ENCODE measurements at places on chromosomes 7 and 10.

GRCh38 chr7:50588937-50589336 is 23.7 kb upstream of the DDC start:
- no peak for DNase-seq

- no peak for DNase-seq
Observed at GRCh38 chr7:80707318-80707717, 68.9 kb downstream of the CD36 start.

DNA sequence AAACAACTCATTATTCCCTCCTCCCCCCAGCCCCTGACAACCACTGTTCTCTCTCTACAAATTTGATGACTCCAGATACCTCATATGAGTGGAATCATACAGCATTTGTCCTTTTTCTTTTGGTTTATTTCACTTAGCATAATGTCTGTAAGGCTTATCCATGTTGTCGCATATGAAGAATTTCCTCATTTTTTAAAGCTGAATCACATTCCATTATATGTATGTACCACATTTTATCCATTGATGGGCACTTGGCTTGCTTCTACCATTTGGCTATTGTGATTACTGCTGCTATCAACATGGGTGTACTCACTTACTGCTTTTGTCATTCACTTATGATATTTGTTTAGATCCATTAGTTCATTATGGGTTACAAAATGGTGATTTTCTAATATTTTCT is 112.8 kb downstream of the BUB3 start:
- DNase-seq, result no peak

GRCh38 chr7:156607332-156608172 is 33.0 kb upstream of the RNF32 start:
- no peak for DNase-seq

- DNase-seq, result no peak
Observed at GRCh38 chr10:60353519-60354258, 36.0 kb downstream of the ANK3 start.

GRCh38 chr10:79354141-79354540 is 6.9 kb downstream of the PPIF start:
- DNase-seq, result no peak

GRCh38 chr7:102063690-102064180 is 222.9 kb upstream of the SH2B2 start:
- DNase-seq, result no peak

DNA sequence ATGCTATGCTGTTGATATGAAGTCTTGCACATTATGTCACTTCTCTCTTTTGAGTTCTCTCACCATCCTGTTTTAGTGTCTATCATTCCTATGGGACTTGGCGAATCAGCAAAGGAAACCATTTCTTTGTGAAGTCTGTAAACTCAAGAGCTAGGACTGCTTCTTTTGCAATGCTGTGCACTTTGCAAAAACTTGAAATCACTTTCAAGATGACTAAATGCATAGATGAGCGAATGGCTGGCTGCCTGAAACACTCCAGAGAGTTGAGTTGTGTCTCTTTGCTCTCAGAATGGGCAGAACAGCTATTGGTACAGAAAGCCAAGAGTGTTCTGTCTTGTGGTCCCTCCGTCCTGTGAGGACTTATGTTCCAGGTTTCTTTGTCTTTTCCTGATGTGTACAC is 18.3 kb upstream of the ELMO1 start:
- no peak for DNase-seq

DNA sequence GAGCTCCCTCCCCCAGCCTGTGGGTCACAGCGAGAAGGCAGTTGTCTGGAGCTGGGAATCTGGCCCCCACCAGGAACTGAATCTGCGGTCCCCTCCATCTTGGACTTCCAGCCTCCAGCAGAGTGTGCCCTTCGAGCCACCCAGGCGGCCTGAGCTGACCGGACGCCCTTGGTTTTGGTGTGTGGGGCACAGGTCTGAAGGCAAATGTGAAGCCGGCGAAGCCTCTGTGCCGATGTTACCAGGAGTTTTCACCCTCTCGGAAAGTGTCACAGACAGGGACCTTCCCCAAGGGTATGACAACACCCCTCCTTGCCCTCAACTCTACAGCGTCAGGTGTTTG is 109.1 kb downstream of the DNAJB6 start:
- DNase-seq, result no peak

Measured in right renal pelvis (tissue), 4 donors.